ENCODE measurements at places on chromosomes 7 and 10.

GRCh38 chr7:106346678-106347217 is 62.0 kb upstream of the NAMPT start:
- DNase-seq: peak; percentile 25

- DNase-seq: no peak
Observed at GRCh38 chr10:3421537-3422257, 249.1 kb upstream of the PITRM1 start.

GRCh38 chr7:5605775-5606634 is 175.5 kb downstream of the RNF216 start:
- DNase-seq: no peak

GRCh38 chr7:131370523-131370968 is 42.9 kb downstream of the MKLN1 start:
- DNase-seq: no peak

DNA sequence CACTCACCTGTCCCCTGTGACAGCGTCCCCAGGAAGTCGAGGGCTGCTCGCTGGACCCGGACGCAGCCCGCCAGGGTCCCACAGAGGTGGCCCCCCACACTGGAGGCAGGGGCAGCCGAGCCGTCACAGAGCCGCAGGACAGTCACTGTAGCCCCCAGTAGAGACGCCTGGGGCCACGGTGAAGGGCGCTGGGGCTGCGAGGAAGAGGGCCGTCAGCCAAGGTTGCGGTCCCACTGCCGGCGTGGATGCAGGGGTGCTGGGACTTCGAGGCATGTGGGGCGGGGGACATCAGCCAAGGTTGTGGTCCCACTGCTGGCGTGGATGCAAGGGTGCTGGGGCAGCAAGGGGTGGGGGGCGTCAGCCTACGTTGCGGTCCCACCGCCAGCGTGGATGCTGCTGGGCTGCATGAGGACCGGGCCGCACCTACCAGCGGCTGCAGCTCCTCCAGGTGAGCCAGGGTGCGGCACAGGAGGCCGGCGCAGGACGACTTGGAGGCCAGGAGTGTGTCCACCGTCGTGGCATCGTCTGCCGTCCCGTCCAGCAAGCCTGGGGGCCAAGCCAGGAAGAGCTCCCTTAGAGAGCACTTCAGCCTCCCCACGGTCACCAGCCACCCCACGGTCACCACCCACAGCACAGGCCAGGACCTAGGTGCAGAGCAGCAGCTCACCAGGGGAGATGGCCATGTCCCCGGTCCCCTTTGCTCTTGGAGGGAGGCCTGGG is 13.9 kb downstream of the BRAT1 start:
- DNase-seq: no peak

- DNase-seq: no peak
Observed at GRCh38 chr7:50849991-50850390, 67.3 kb upstream of the GRB10 start.

GRCh38 chr7:112533591-112533990 is 52.8 kb downstream of the LSMEM1 start:
- no peak for DNase-seq

- DNase-seq: no peak
Observed at GRCh38 chr10:74863551-74863950, 37.2 kb downstream of the KAT6B start.

DNA sequence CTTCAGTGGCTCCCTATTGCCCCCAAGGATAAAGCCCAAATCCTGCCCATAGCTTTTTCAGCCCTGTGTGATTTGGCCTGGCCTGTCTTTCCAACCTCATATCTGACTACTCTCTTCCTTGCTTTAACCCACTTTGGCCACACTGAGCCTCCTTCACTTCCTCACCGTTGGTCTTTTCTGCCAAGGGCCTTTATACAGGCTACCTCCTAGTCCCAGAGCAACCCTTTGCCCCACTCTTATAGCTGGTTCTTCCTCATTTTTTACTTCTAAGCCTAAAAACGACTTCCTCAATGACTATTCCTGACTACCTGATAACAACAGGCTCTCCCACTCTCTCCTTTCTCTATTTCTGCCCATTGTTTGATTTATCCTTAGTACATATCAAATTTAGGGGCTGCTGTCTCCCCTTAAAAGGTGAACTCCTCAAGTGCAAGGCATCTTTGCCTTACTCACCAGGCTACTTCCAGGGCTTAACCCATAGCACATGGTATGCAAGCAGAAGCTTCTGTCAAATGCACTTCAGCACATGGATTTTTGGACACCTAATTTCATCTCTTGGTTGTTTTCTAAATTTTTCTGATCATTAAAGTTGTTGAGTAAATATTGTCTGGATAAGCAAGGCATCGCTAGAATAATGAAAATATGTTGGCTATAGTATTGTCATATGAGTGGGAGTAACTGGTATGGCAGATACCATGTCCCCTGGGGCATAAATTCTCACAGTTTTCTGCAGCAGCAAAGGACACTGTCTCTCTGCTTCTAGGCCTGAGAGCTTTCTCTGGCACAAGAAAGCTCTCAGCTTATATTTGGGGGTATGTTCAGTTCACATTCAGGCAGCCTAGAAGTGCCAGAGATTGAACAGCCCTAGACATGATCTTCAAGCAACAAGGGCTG is 201.5 kb upstream of the GPR26 start:
- DNase-seq: no peak

DNA sequence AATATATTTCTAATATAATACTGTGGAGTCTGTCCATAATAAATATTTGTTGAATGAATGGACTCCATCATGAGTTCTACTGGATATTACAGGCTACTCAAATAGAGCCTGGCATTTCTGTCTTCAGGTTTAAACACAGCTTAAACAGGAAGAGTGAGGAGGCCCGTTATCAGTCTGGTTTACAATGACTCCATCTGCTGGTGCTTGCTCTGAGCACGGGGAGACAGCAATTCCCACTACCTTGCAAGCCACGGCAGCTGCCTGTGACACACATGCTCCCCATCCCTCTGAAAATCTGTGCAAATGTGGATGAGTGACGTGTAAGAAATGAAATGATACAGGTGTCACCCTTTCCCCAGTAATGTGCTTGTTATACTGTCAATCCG is 293.5 kb upstream of the IMMP2L start:
- DNase-seq: no peak

DNA sequence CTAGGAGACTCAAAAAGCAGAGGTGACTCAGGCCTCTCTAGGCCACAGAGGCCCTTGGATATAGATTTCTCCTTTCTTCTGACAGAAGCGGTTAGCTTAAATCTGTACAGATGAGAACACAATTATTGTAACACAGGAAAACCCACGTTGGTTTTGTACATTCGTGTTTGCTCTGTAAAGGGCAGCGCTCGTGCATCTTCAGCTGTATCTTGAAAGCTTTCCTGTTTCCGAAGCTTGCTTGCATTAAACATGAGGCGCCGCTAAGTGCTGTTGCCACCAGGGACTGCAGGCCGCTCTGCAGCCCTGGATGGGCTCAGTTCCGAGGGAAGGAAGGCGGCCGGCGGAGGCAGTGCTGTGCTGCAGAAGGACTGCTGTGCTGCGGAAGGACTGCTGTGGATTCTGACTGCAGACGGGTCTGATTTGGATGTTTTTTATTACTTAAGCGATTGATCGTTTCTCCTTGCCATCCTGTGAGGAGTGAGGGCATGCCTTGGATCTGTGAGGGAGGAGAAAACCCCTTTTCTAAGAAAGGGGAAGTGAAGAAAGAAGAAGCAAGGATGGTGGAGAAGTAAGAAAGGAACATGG is 53.3 kb downstream of the FHIP2A start:
- DNase-seq: no peak

DNA sequence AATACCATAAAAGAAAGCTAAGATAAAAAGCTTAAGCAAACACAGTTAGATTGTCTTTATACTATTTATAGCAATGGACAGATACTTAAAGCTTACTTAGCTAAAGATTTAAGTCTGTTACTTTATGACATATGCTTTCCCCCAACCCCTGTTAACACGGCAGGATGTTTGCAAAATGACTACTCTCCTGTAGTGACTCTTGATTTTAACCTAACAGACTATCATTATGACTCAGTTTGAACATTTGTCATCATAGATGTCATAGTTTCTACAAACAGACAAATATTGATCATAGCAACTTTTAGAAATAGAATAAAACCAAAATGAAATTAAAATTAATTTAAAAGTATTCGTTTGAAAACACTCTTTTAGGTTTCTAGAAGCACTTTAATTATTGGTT is 7.8 kb upstream of the COMMD3 start:
- DNase-seq: no peak

- DNase-seq: no peak
Observed at GRCh38 chr7:144955422-144955821, 119.6 kb upstream of the TPK1 start.

- no peak for DNase-seq
Observed at GRCh38 chr7:139673230-139673629, 104.6 kb downstream of the HIPK2 start.

GRCh38 chr10:42992156-42992956 is 84.5 kb upstream of the RET start:
- no peak for DNase-seq

- DNase-seq: no peak
Observed at GRCh38 chr7:17984288-17984687, 43.4 kb downstream of the PRPS1L1 start.

- DNase-seq: no peak
Observed at GRCh38 chr7:73904219-73905137, 43.5 kb downstream of the TMEM270 start.

DNA sequence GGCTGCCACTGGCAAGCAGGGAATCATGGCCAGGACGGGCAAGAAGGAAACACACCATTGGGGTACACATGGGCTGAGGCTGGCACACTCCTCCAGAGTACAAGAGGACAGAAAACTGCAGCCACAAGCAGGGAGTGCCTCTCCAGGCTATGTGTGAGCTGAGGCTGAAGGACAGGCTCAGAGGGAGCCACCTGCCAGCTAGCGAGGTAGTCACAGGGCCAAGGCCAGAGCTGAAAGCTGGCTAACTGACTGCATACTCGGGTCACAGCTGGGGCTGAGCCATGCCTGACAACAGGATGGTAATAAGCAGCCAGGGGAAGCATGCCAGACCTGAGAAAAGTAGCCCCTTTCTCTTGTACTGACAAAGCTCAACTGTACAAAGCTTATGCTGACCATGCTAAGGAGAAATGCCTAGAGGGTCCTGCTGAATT is 52.0 kb downstream of the KIF5B start:
- no peak for DNase-seq

- DNase-seq: no peak
Observed at GRCh38 chr7:135012229-135012628, 25.9 kb downstream of the AGBL3 start.

GRCh38 chr7:95684037-95684436 is 87.7 kb upstream of the PDK4 start:
- no peak for DNase-seq

- no peak for DNase-seq
Observed at GRCh38 chr10:19728376-19728775, 87.9 kb upstream of the PLXDC2 start.

DNA sequence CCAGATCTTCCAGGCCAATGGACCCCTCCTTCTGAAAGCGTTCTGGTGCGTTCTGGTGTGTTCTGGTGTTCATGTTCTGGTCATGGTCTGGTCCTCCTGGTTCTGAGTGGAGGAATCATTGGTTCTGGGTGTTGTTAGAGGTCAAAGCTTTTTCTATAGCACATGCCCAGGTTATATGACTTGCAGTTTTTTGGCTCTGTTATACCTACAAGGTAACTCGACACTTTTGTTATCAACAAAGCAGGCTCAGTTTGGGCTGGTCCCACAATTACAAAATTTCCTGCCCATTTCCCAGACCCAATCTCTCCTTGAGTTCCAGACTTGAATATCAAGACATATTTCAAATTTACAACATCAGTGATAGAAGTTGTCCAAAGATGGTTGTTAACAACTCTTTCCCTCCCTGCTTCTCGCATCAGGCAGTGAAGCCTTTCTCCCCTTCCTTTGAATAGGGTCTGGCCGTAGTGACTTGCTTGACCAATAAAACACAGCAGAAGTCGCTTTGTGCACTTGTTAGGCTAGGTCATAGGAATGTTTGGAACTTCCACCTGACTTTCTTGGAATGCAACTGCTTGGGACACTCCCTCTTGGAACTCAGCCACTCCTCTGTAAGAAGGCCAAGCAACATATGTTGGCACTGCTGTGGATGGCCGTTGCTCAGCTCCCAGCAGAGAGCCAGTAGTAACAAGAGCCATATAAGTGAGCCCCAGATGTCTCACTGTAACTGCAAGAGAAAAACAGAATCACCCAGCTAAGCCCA is 83.1 kb upstream of the STEAP1B start:
- no peak for DNase-seq

- no peak for DNase-seq
Observed at GRCh38 chr10:101997803-101998202, 58.2 kb downstream of the ARMH3 start.

DNA sequence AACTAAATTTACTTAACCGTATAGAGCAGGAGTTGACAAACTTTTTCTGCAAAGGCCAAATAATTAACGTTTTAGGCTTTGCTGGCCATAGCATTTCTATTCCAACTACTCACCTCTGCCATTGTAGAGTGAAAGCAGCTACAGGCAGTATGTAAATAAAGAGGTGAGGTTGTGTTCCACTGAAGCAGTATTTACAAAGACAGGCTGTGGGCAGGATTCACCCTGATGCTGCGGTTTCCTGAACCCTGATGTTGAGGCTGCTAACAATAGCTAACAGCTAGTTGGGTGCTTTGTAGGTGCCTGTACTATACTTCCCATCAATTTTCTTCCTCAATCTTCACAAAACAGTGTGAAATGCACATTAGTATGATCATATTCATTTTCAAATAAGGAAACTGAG is 47.0 kb upstream of the LAMB1 start:
- DNase-seq: no peak

DNA sequence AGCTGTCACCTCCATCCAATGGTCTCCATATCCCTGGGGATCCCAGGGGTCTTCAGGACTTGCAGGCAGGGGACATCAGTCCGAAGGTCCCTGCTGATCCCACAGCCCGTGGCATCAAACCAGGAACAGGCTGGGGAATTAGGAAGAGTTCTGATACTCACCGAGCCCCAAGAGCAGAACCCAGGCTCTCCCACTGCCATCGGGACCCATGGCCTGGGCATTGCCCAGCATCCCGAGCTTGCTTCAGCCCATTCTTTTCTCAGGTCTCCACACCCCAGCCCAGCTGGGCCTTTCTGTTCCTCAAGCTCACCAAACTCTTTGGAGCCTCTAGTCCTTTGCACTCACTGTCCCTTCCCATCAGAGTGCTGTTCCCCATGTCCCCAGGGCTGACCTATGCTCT is 280.9 kb downstream of the GRID1 start:
- DNase-seq: no peak

DNA sequence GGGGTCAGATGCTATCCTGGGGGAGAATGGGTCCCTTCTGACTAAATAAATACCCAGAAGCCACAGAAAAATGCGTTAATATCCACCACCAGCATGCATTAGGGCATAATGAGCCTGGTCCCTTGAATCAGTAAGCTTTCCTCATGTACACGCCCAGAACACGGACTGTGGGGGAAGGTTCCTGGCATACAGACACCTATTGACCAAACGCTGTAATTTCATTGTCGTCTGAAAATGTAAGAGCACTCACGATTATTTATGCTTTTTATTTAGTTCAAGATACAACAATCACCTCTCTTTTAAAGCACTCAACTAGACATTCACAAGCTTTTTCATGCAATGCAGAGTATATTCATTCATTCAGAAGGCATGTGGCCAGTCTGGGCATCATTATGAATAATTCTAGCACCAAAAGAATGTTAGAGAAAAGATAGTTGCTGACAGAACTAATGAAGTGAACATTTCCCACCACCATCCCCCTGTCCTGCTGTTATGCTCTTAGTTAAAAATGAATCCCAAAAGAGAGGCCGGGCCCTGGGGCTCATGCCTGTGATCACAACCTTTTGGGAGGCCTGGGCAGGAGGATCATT is 101.0 kb downstream of the SVIL start:
- DNase-seq: no peak

- no peak for DNase-seq
Observed at GRCh38 chr7:156773966-156774365, 119.0 kb downstream of the LMBR1 start.
